ENCODE measurements at places on chromosomes 16 and 17. TPM values are rescaled to one million over a fixed set of nuclear protein-coding genes. Genes with fewer than 3 reads are reported as not detected.

The ABCA6 gene
- not detected for total RNA-seq

The NPIPB9 gene
- 1.6 TPM for total RNA-seq

The C17orf113 gene
- 0.40 TPM for total RNA-seq

The MT4 gene
- not detected for total RNA-seq
